ENCODE measurements at places on chromosomes 6 and 20.

DNA sequence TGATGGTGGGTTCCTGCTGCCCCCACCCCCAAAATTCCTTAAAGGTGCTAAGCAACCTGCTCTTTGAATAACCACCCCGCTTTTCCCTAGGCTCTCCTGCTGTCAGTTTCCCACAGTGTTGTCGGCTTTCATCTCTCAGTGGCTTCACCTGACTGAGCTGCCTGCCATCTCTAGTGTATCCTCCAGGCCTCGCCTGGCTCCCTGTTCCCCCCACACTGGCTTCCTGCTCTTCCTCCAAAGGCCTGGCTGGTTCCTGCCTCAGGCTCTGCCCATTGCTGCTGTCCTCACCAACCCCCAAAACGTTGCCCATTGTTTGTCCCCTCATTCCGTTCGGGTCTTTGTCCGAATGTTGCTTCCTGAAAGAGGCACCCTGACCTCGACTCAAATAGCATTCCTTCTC is 93.8 kb upstream of the POPDC3 start:
- no peak for DNase-seq

GRCh38 chr20:1328680-1329330 is at the start of gene SDCBP2:
TSS of gene SDCBP2 (minus strand) at chr20:1329139. CDS start at chr20:1320416, 8,723 bp downstream.
- DNase-seq: no peak

DNA sequence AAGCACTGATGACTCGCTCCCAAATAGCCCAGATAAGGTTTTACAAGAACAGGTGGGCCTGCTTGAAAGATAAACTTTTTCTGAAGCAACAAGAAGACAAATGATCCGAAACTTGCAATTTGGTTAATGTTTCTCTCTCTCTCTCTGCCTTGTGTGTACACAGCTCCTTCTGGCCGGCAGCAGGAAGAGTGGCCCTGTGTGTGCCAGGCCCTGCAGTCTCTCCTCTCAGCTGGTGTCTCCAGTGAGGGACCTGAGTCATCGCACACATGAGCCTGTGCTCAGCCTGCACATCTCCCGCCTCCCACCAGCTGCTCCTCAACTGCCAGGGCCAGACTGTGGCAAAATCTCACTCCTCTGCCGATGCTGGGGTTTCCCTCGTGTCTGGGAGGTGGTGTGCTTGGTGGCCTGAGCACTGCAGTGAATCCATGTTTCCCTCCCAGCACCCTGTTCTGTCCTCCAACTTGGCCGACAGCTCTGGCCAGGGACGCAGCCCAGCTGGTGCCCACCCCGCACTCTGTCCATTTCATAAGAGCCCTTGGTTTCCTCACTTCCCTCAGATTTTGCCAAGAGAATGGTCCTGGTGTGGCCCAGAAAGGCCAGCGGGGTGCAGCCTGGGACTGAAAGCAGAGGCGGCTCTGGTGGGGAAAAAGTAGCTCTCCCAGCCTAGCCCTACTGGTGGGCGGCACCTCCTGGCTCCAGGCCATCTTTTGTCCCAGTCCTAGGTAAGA is 49.4 kb downstream of the ERMARD start:
- peak; percentile 47 for DNase-seq

GRCh38 chr6:105966481-105966880 is 119.7 kb upstream of the PRDM1 start:
- DNase-seq: no peak

GRCh38 chr20:63538204-63539091 is 1.3 kb upstream of the PTK6 start:
- DNase-seq: no peak

GRCh38 chr6:87699576-87699975 is 2.5 kb downstream of the AKIRIN2 start:
- DNase-seq: no peak

DNA sequence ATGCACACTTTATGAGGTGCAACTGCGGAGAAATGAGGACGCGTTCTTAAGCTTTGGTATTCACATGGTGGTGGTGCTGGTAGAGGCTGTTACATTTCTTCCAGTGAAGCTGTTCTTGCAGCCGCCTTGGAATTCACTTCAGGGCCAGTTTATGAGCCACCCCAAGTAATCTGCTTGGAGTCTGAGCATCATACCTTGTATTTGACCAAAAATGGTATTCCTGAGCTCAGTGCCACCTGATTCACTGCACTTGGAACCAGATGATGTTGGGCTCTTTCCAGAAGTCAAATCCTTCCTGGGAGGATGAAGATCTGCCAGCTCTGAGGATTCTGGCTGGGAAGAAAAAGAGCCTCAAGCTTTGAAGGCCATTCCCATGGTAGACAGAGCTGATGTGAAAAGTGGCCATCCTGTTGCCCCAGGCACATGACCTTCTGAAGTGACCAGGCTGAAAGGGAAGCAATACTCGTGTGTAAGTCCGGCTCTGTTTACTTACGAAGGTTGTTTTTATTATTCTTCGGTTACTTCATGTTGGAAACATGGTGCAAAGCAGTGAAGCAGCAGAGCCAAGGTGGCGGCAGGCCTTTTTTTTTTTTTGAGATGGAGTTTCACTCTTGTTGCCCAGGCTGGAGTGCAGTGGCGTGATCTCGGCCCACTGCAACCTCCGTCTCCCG is 7.7 kb downstream of the MANBAL start:
- DNase-seq: peak; percentile 81

DNA sequence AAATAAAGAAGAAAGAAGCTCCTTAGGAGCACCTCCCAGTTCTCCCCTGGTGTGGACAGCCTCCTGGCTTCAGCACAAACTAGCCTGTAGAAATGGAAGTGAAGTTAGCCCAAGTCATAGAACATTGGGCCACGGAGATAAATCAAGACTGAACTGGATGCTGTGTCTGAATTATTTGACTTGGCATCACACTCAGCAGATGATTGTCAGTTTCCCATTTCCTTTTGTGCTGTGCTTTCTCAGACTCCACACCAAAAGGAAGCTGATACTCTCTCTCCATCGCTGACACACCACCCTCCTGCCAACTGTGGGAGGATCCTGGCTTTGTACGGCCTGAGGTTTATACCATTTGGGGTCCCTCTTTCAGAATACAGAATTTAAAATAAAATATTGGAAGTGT is 209.8 kb downstream of the TFAP2A start:
- no peak for DNase-seq

GRCh38 chr20:49561806-49562205 is 6.1 kb downstream of the PTGIS start:
- DNase-seq: no peak

DNA sequence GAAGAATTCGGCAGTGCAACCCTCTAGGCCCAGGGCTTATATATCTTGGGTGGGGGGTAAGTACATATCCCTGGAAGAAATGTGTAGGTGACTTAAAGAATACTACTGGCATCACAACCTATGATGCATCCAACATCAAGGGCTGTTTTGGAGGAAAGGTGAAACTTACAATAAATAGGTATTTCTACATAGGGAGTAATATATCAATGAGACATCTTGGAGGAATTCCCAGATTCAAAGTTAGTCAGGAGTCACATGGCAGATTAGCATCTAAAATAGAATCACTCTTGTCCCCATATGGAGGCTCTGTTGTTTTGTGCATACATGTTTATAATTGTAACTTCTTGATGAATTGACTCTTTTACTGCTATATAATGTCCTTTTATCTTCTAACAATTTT is 375.5 kb downstream of the PAX1 start:
- no peak for DNase-seq

DNA sequence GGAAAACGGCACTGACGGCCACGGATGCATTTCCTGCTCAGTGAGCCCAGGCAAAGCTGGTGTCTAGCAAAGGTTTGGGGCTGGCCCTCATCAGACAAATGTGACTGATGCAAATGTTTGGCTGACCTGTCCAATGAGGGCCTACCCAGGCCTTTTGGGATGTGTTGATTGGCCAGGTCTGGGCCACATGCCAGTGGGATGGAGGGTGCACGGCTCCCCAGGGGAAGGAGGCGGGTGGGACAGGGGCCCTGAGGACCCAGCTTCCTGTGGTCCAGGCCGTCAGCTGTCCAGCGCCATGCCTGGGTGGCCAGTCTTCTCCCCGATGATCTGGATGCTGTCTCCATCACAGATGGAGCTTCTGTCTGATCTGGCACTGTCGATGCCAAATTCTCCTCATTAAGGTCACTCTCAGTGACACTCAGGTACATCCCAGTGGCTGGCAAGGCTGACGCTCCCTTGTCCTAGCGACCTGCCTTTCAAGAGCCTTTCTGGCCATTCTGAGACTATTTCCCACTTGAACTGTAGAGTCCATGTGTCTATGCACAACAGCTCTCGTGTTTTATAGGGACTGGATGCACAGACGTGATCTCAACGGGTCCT is 43.0 kb downstream of the NTSR1 start:
- DNase-seq: no peak
